NAMALWA (cell line): ENCODE measurements at places on chromosomes 16 and 17.

DNA sequence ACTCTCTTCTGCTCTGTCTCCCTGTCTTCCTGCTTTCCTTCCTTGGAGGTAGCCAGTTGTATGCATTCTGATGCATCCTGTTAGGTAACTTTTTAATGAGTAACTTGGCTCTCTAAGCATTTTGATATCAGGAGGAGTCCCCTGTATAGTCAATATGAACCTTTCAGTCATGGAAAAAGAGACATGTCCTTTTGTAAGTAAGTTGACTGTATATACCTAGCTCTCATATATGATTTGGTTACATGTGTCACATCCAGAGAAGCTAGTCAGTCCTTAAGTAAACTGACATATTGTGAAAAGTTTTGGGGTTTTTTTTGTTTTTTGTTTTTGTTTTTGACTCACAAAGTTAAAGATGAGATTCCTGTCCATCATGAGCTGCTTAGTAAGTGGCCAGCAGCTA is 18.8 kb downstream of the UTP18 start:
- DNase-seq, result no peak

- no peak for DNase-seq
These were observed 141.4 kb downstream of the SOCS1 start for GRCh38 chr16:11114366-11115164.

DNA sequence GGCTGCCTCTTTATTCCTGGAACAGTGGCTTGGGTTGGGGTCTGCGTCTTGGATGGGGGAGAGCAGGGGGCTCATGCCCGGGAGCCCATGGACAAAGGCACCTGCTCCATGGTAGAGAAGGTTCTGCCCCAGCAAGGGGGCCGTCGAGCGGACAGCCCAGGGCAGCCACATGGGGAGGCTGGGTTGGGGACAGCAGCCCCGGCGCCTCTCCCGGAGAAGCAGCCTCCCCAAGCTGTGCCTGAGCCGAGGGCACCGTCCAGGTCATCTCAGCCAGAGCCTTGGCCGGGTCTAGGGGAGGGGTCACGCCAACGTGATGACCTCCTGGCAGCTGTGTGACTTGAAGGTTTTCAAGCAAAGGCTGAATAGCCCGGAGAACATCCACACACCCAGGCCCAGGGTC is 32.9 kb upstream of the GNG13 start:
- DNase-seq, result no peak

GRCh38 chr17:63786971-63787711 is 13.2 kb downstream of the DDX42 start:
- no peak for DNase-seq

- DNase-seq, result no peak
These were observed 857.4 kb upstream of the GOT2 start for GRCh38 chr16:59591480-59591879.

- DNase-seq, result no peak
These were observed 3.1 kb downstream of the TMEM92 start for GRCh38 chr17:50277357-50277754.

DNA sequence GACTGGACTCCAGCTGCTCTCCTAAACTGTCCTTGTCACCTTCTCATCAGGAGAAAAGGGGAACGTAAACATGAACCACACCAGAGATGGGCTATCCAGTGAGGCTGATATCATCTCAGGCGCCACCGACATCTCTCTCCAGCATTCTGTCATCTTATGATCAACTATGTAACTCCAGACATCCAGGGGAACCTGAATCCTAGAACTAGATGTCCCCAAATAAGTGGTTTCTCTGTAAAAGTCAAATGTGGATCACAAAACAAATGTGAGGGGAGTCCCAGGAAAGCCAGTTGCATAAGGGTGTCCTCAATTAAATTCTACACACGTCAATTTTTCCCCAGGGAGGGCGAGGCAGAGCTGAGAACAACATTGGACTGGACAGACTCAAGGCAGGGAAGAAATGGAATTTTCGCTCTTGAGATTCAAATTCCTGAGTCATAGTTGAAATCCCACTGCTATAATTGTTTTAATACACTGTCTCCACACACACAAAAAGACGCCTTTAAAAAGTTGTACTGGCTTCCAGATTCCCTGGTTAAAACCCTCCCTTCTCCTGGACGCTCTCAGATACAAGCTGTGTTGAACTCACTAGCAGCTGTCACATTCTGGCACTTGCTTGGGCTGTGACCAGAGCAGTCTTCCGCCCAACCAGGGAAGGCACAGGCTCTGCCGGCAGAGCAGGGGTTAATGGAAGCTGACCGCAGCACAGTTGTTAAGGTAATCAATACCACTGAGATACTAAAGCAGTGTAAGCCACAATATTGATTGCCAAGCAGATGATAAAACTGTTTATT is 62.6 kb downstream of the ZFHX3 start:
- DNase-seq, result no peak

DNA sequence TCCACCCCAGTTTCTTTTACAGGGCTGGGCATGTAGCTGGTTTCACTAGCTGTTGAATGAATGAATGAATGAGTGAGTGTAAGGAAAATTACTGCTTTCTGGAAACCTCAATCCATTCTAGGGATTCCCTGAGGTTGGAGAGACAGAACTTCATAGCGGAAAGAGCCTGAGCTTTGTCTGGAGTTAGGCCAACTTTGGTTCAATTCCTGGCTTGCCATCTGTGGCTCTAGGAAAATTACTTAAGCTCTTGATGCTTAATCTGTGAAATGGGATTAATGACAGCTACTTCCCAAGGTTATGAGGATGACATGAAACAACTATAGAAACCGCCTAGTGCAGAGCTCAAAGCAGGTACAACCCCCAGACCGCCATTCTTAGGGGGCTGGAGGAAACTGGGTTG is 76.3 kb upstream of the AXIN2 start:
- DNase-seq, result no peak

DNA sequence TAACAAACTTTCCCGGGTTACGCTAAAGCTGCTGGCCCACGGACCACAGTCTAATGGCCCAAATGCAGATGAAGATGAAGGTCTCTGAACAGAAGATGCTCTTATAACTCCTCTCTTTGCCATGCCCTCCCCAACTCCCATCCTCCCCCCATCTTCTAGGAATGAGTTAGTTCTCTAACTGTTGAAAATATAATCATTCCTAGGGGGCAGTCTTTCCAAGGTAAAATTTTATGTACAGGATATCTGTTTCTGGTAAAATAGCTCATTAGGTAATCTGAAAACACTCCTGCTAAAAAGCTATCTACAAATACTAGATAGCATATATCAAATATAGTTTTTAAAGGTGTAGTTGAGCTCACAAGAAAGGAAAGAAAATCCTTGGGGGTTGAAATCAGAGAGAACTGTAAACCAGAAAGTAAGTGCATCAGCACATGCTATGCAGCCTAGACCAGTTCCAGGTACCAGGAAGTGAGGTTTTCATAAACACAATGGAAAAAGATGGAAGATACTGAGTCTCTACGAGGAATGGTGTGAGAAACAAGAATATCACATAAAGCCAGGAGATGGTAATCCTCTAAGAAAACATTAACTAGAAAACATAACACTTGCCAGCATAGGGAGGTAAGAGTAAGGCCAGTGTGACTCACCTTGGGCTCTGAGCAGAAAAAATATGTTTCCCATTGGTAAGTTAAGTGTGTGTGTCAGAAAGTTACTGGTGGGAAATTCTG is 38.1 kb downstream of the CMC2 start:
- DNase-seq, result no peak

DNA sequence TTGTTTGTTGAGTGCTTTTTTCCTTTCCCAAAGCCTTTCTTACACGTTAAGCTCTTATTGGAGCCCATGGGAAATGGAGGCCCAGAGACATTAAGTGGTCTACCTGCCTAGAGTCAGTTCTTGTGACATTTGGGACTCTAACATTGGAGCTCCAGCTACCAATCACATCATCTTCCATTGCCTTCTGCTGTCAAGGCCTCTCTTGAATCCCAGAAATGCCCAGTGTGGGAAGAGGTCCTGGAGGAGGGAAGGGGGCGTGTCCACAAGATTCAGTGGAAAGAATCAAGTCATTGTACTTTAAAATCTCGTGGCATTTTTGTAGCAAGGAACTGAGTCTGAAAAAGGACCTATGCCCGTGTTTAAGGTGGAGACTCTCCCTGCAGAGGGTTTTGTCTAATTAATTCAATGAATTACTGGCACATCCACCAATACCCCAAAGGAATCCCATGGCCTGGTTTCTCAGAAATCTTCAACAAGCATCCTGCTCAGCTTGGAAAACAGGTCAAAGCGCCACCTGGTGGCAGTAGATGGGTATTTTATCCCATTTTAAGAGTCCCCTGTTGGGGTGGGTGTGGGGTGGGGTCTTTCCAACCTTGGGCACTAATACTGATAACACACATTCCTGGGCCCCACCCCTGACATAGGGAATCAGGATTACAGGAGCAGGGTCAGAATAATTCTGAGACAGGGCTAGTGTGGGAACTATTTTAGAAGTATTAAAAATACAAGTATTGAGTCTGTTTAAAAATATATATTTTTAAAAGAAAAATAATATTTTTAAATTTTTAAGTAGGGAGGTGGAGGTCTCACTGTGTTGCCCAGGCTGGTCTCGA is 24.6 kb downstream of the GPT2 start:
- peak; percentile 81 for DNase-seq

DNA sequence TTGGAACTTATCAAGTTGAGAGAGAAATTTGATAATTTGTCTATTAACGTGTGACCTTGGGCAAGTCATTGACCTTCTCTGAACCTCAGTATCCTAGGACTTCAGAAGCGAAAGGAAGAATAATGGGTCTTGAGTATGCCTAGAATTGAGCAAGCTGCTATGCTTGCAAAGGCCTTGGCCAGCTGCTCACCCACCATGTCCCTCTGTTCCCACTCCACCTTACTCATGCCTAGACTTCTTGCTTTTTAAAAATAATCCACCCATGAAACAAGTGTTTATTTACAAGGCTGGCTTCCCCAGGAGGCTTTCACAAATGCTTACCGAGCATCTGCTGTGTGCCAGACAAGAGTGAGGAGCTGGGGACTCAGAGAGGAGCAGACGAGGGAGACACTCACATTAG is 590.6 kb downstream of the MAF start:
- no peak for DNase-seq

GRCh38 chr17:76420356-76421043 is 32.5 kb downstream of the UBE2O start:
- DNase-seq, result no peak
